H54 (cell line): ENCODE measurements at places on chromosomes 2 and 18.

DNA sequence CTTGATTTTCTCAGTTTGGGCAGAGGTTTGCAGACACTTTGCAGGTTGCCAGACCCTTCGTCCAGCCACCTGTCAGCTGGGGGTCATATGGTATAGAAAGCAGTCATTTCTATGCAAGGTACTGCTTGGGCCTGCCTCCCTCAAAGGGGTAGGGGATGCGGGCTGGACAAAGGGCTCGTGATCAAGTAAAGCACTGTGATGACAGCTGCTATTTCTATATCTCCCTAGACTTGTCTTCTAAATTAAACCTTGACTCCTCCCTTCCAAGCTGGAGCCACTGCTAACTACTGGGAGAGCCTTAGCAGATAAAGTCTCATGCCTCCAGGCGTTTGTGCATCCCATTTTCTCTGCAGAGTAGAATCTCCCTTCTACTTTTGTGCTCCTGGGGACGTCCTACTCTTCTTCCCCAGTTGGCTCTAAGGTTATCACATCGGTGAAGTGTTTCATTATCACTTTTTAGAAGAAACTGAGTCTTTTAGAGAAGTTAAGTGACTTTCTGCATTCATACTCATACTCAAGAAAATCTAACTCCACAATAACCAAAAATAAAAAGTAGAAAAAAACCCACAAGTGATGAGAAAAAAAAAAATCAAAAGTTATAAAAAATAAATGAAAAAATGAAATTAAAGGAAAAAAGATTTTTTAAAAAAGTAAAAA is 710 bp upstream of the XRCC5 start:
- DNase-seq: no peak

DNA sequence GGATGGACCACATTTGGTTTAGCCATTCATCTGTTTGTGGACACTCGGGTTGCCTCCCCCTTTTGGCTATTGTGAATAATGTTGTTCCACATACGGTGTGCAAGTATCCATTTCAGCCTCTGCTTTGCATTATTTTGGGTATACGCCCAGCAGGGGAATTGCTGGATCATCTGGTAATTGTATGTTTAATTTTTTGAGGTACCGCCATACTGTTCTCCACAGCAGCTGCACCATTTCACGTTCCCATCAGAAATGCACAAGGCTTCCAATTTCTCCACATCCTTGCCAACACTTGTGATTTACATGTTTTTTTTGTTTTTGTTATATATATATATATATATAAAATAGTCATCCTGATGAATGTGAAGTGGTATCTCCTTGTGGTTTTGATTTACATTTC is 54.6 kb upstream of the TWIST2 start:
- DNase-seq: no peak

- DNase-seq: no peak
These were observed 57.5 kb upstream of the TMEM178A start for GRCh38 chr2:39608263-39608575.

DNA sequence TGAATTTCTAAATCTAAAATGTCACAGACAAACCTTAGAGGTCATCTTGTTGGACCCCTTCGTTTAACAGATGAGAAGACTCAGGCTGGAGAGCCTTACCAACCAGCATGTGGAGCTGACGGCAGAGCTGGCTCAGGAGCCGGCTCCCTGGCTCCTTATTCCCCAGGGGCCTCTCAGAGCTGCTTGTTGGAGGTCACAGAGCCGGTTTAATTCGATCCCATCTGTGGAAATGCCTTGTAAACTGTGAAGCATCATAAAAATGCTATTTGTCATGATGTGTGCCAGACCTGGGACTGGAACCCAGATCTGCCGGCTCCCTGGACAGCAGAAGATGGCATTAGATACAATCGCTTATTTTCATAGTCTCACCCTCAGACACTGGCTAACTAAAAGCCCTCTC is 8.2 kb upstream of the CIB4 start:
- no peak for DNase-seq

- DNase-seq: no peak
These were observed 248.9 kb downstream of the ANAPC1 start for GRCh38 chr2:111634995-111635538.

DNA sequence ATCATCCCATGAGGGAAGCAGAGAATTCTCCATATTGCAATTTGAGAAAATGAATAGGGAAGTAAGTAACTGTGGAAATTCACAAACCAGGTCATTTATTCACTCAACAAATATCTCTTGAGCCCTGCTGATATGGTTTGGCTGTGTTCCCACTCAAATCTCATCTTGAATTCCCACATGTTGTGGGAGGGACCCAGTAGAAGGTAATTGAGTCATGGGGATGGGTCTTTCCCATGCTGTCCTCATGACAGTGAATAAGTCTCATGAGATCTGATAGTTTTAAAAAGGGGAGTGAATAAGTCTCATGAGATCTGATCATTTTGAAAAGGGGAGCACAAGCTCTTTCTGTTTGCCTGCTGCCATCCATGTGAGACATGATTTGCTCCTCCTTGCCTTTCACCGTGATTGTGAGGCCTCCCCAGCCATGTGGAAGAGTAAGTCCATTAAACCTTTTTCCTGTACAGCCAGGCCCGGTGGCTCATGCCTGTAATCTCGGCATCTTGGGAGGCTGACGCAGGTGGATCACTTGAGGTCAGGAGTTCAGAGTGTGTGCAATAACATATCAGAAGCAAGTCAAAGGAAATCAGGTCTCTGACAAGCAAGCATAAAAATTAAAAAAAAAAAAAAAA is 193.2 kb downstream of the NDUFA10 start:
- DNase-seq: no peak

DNA sequence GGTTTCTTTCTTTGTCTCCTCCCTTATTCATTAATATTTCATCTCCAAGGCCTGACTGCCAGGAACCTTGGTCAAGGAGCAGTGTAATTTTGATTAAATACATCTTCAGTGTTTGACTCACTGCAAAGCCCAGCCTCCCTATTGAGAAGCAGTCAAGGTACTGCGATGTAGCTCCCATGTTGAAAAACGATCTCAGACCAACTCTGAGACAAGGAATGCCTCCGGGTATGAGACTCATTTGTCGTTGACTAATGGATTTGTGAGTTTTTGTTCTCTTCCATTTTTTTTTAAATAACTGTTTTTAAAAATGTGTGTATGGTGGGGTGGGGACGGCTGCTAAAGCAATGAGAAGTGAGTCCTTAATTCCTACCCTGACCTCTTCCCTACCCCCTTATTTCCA is 361.6 kb downstream of the SOX11 start:
- DNase-seq: no peak

DNA sequence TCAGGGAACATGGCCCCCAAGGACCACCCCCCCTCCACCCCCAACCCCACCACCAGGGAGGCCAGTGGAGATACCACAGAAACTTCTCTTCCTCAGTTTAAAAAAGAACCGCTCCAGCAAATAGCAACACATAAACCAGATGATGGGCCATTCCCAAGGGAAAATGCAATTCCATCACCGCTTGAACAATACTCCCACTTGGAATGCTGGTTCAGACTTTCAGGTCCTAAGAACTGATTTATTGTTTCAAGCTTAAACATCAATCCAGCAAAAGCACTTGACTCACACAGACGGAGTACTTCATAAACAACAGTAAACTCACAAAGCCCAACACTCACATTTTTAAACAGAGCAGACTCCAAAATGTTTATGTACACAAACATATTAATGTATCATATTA is 6.9 kb downstream of the HDAC4 start:
- DNase-seq: no peak

GRCh38 chr2:68565273-68565672 is 78.1 kb upstream of the PROKR1 start:
- DNase-seq: no peak

DNA sequence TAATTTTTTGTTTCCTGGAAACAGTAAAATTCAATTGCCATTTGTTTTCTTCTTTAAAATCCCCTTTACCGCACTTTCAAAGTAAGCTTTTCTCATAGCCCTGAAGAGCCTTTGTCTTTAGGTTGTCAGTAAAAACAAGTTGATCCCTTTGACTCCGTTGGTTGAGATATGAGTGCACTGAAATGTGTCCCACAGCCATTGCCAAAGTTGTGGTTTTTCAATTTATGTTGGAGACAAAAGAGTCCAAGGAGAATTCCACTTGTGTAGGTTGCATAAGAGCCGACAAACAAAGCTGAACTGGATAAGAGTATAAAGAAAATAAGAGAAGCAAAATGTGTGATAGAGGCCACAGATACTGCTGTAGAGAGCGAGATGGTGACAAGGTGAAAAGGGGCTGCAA is 26.1 kb upstream of the HNMT start:
- no peak for DNase-seq

DNA sequence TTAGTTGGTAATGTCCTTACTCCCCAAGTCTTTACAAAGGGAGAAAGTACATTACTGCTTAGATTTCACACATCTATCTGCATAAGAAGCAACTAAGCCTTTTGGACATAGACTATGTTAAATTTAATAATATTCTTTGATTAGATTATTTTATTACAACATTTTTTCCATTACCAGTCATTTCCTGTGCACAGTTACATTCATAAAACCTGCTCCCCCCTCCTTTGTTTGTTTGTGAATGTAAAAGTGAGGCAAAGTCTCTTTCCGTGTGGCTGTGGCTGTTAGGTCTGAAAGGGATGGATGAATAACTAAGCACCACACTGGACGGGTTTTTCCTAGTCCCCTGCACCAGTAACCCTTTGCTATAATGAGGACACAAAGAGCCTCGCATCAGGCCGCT is 9.6 kb downstream of the PTGR3 start:
- no peak for DNase-seq

DNA sequence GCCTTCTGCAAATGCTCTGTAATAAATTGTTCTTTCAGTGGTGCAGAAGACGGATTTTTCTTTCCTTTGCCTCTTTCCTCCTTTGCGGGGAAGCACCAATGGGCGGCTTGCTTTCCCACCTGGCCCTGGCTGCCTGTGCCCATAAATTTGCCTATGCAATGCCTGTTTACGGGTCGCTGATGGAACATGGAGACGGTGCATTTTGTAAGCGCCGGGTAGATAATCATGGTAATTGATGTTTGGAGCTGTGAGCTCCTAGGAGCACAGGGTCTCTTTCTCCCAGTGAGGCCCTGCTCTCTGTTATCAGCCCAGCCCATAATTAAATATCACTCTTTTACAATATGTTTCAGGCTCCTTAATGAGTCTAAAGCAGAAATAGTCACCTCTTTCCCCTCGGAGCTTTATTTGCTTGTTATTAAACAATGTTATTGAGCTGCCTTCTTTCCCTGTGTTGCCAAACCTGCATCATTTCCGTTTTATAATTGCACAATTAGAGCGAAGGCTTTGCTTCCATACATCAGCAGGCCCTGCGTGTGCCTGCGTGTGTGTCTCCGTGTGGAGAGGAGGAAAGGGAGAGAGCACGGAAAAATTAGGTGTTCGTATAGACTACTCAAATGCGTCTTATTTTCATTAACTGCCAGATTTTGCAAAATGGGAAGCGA is 437.4 kb upstream of the POU3F3 start:
- no peak for DNase-seq

- DNase-seq: no peak
These were observed 711.3 kb downstream of the GALR1 start for GRCh38 chr18:77960791-77961410.

GRCh38 chr18:845152-845819 is 33.2 kb upstream of the YES1 start:
- peak; percentile 23 for DNase-seq

DNA sequence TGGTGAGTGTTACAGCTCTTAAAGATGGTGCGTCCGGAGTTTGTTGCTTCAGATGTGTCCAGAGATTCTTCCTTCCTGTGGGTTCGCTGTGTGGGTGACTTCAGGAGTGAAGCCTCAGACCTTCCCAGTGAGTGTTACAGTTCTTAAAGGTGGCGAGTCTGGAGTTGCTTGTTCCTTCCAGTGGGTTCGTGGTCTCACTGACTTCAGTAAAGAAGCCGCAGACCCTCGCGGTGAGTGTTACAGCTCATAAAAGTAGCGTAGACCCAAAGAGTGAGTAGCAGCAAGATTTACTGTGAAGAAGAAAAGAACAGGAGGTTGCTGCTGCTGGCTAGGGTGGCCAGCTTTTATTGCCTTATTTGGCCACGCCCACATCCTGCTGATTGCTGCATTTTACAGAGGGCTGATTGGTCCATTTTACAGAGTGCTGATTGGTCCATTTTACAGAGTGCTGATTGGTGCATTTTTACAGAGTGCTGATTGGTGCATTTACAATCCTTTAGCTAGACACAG is 34.0 kb upstream of the SPTBN1 start:
- no peak for DNase-seq

GRCh38 chr2:133680343-133681049 is 112.2 kb upstream of the NCKAP5 start:
- no peak for DNase-seq

- no peak for DNase-seq
These were observed 78.4 kb upstream of the ZNF516 start for GRCh38 chr18:76573325-76574025.

GRCh38 chr2:191032588-191033429 is 18.8 kb upstream of the STAT1 start:
- DNase-seq: no peak

DNA sequence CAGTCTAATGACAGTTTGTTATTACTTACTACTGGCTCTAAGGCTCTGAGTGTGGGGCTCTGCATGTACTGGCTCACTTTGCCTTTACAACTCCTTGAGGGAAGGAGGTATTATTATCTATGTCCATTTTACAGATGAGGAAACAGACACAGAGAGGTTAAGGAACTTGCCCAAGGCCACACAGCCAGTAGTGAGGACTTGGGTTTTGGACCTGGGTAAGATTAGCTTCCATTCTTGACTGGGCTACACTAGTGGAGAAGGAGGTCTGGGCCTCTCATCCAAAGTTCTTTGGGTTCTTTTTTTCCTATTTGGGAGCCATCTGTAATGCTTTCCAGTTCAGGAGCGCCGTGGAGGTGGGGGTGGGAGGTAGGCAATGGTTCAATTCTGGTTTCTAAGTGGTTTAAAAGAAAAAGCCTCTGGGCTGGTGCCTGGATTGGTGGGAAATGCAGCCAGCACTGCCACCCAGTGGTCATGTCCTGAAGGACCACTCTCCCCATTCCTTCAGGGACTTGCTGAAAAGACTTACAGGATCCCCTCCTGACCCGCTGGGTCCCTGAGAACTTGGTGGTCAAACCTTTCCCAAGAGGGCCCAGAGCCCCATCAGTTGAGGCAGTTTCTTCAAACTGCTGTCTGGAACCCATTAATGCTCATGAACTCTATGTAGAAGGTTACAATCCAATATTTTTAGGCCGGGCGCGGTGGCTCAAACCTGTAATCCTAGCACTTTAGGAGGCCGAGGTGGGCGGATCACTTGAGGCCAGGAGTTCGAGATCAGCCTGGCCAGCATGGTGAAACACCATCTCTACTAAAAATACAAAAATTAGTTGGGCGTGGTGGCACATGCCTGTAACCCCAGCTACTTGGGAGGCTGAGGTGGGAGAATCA is 38.6 kb upstream of the NOTO start:
- peak; percentile 81 for DNase-seq

GRCh38 chr18:70634576-70635147 is 345.8 kb downstream of the SOCS6 start:
- no peak for DNase-seq
